Stimulated activated CD8-positive, alpha-beta memory T cell treated with anti-CD3 and anti-CD28 coated beads, Interleukin-7, amount 100 ng/mL, for 48 hours (primary cell): ENCODE measurements at places on chromosomes 6 and 20.

GRCh38 chr6:72248621-72249020, 362.3 kb downstream of the RIMS1 start:
- DNase-seq, result no peak

DNA sequence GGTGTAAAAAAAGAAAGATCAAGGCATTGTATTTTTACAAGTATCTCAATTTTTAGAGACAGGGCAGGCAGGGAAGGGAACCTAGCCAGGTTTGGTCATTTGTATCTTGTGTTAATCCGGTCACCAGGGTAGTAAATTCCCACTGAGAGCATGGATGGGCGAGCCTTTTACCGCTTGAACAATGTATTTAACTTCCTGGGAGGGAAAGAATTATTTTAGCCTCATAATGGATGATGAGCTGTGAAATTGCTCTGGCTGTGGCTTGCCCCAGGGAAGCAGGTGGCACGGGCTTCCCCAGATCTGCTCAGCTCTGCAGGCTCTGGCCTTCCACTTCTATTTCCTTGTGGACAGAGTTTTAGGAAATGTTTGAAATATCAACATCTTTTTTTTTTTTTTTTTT, 72.9 kb downstream of the TOX2 start:
- no peak for DNase-seq

DNA sequence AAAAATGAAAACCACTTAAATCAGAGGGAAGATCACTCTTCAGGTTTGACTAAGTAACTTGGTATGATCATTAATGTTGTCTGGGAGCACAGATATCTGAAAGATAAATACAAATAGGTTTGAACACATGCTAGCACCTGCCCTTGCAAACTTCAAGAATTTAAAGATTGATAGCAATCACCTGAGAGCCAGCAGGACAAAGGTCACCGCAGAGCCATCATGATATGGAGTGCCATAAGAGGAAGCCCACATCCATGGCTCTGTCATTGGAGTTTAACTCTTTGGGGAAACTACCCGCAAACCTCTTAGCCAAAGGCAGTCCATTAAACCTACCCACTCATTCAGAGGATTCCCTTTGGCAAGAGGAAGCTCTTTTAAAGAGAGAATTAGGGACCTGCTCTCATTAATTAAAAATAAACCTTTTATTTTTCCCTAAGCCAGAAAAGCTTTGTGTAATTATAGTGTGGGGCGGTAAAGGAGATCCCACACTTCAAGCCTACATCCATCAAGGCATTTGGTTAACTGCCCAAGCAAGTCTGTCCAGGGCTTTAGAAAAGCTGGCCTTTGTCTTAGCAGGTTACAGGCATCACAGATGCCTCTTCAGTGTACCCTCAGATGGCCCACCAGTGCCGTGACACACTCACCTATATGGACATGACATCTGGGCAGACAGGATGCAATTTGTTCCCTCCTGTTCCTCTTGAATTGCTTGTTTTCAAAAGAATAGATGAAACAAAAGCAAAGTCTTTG, 73.0 kb downstream of the SASH1 start:
- no peak for DNase-seq

DNA sequence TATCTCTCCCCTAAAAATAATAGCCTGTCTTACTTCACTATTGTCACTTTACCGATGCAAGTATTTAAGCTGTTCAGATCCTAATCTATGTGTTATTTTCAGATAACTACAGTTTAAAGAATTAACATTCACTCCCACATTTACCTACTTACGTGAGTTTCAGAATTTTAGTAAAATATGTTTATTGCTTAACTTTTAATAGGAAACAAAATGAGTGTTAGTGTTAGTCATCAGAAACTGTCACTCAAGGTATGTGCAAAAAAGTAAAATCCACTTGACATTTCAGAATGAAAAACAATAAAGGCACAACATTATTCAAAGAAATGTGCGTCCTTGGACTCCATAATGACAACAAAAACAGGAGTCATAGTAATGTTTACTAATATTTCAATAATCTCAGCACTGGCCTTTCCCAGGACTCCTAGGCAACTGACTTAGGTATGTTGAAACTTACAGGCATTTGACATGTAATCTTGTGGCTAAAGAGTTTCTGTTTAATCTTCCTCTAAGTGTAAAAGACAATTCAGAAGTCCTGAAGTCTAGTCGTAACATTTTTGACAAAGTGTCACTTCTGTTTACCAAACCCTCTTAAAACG, 4.5 kb downstream of the ATXN1 start:
- DNase-seq, result no peak

DNA sequence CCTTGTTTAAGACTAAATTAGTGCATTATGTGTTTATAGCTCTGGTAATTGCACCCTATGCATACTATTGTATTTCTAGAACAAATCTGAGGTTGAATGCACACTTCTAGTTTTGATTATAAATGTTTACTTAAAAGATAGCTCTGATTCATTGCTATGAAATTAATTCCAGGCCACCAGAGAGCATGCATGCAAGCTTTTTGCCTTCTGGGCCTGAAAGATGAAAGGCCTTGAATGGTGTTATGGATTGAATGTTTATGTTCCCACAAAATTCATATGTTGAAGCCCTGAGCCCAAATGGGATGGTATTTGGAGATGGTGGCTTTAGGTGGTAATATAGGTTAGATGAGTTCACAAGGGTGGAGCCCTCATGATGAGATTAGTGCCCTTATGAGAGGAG, 695.0 kb upstream of the MAP3K7 start:
- no peak for DNase-seq

DNA sequence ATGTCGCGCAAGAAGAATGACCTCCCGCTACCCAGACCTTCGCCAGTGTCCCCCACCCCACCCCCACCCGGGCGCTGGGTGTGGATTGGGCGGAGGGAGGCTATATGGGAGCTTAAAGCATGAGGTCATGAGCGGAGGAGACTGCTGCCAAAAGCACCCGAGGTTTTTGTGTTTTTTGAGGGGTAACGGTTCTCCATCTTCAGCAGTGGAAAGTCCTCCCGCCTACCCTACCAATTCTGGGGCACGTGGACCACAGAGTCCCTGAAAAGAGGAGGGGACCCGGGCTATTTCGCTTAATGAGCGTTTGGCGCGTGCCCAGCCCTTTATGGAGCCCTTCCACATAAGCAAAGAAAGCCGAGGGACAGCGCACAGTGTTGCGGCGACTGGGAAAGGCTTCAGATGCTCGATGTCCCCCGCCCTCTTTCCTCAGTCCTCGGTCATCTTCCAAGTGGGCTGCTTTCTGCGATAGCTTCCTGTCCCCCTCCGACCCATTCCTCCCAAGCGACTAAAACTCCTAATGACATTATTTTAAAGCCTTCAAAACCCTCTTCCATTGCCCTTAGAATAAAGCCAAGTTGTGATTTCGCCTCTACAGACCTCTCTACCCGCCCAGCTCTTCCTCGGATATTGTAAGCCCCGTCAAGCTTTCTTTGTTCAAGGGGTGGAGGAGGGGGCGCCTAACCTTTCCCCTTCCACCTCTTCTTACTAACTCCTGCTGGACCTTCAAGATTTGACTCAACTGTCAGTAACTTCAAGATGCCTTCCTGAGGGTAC, 2.1 kb upstream of the TRERF1 start:
- no peak for DNase-seq

DNA sequence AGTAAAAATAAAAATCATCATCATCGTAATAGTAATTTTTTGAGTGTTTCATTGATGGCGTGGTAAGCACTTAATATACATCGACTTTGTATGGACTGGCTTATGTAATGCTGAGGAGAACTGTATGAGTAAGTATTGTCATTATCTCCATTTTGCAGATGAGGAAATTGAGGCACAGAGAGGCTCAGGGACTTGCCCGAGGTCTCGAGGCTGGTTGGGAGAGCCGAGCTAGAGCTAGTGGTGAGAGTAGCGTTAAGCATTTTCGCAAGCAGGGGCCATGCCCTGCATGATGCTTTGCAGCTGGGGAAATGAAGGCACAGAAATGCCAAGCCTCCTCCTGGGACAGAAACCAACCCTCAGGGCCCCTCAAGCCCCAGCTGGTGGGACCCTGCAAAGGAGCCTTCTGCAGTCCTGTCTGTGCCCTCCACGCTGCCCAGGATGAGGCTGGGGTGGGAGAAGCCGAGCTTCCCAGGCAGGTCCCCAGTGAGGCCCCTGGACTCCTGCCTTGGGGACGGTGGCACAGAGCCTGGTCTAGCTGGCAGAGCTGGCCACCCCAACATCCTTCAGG, 31.1 kb upstream of the STX16 start:
- no peak for DNase-seq

DNA sequence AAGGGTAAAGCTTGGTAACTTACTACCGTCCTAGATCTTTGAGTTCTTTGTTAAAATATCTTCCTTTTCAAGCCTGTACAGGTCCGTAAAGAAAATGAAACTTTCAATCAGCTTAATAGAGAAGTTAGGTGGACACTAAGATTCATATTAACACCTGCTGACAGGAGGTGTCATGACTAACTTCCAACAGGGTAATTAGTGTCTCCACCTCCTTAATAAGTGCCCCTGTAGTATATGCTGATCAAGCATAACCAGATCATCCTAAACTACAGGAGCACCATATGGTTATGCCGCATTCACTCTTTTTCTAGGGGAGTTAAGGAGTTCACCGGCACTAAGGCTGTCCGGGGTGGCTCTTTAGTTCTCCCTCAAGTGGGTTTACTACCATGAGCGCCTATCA, 23.9 kb upstream of the RALGAPA2 start:
- no peak for DNase-seq

DNA sequence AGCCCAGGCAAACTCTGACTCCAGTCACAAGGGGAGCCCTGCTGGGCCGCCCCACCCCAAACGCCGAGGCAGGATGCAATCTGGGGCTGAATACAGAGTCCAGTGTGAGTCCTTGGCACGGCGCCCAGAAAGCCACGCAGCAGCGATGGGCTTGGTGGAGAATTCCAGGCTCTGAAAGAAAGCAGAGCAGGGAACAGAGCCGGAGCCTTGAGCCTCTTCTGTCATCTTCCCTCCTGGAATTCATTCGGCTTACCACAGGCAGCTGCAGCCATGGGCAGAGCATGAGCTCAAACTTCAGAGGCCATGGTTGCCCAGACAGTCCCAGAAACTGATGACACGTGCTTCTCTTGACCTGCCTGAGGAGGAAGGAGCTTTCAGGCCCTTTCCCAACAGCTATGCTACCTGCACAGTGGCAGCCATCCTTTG, 441.1 kb upstream of the JARID2 start:
- DNase-seq, result no peak

- no peak for DNase-seq
Observed at GRCh38 chr6:117624869-117625481, 22.7 kb upstream of the GOPC start.

DNA sequence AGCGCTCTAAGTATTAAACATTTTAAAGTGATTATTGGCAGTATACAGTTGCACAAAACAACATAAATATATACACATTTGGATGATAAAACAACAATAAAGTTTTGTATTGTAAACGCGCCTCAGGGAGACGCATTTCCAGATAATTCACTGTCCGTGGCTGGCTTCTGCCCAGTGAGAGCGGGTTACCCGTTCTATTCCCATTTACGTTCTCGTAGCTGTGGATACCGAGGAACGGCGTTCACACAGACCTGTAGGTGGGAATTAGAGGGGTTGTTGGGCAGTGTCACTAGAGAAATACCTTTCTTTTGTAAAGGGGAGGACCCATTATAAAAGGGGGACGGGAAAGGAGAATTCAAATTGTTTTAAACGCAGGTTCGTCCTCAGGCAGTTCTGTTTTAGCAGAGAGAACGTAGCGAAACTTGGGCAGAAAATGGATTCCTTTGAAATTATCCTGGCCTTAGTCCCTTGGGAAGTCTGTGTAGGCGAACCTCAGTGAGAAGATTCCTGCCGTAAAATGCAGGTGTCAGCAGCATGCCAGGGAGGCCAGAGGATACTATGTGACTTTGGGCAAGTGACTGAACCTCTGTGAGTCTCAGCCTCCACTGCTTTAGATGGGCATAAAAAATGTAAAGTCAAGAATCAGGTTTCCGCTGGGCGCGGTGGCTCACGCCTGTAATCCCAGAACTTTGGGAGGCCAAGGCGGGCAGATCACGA, 756 bp downstream of the MTG2 start:
- DNase-seq, result no peak

DNA sequence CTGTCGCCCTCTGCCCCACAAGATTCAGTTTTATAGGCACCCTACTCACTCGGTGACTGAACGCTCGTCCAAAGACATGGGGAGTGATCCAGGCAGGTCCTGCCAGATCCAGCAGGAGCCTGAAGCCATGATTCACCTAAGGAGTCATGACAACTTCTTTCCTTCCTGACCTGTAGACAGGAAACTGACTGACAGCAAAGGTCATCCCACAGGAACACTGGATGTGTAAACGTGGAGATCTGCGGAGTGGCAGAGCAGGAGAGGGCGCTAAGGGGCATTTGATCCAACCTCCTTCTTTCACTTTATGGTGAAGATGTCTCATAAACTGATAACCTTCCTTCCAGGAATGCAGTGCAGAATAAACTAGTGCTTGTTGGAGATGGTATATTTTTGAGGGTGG, 192.2 kb downstream of the GJA10 start:
- DNase-seq, result no peak

GRCh38 chr6:32131439-32131948, 1.4 kb upstream of the FKBPL start:
- DNase-seq, result no peak

DNA sequence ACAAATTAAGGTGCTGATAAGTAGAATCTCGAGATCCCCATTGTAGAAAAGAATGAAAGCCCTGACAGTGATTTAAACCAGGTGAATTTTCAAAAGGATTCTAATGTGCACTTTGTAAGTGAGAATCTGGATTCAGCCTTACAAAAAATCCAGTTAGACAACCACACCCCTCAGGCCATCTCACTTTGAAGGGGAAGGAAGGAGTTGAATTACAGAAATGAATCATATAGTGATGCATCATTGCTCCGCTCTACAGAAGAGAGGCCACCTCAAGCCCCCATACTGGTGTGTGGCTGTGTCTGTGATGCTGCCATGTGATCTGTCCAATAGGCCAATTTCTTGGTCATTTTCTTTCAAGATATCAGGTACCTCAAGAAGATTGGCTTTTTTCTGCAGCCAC, 85.5 kb upstream of the NT5E start:
- DNase-seq, result peak; percentile 10

DNA sequence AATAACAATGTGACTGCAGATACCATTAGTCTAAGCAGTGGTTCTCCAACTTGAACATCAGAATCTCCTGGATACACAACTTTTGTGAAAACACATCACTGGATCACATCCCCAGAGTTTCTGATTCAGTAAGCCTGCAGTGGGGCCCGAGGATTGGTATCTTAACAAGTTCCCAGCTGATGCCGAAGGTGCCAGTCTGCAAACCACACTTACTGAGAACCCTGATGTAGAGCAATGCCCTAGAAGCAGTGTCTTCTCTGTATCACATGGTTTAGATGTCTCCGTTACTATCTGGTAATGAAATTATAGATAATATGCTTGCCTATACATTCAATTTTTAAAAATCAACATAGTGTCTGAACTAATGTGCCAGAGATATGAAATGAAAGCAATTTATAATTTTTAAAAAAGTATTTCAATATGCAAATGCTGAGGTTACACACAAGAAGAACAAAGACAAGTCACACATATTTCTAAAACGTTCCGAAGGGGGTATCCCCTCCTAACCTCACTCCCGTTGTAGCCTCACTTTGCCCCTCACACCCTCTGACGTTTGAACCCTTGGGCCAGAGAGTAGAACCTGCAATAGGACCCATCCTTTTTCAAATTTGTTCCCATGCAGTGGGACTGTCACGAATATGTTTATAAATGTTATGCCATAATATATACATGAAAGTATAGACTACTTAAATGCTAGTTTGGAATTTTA, 115.4 kb upstream of the SAMD5 start:
- DNase-seq, result no peak
